DMS79 treated with DMSO at 0.1 percent for 48 hours (cell line): ENCODE measurements at places on chromosomes 4 and X.

DNA sequence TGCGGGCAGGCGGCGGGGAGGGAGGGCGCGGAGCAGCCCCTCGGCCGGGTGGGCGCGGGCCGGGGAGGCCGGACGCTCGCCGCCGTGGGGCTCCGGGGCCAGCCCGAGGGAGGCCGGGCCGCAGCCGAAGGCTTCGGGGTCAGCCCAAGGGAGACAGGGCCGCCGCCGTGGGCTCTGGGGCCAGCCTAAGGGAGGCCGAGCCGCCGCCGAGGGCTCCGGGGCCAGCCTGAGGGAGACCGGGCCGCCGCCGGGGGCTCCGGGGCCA, 251 bp downstream of the KIAA0232 start:
- no peak for DNase-seq

- no peak for DNase-seq
Observed at GRCh38 chr4:22504922-22505321, 10.9 kb downstream of the ADGRA3 start.

DNA sequence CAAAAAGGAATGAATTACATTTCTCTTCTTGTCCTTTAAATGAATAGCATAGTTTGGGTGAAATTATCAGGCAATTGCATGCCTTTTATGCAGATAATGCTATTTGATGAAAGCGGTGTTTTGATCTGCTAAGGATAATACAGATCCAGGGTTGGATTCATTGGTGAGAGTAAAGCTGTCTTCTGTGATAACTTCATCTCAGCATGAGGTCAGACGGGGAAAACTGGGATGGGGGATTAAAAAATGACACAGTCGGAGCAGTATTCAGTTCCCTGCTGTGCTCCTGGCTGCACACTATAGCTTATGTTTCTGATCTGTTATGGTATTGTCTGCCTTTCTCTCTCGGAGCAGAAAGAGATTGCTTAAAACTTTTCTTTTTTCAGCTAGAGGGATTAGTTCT, 105.9 kb upstream of the TENM3 start:
- no peak for DNase-seq

GRCh38 chrX:41703574-41704029, 14.8 kb downstream of the GPR34 start:
- no peak for DNase-seq

GRCh38 chr4:89171176-89171805, 60.0 kb downstream of the TIGD2 start:
- peak; percentile 97 for DNase-seq

DNA sequence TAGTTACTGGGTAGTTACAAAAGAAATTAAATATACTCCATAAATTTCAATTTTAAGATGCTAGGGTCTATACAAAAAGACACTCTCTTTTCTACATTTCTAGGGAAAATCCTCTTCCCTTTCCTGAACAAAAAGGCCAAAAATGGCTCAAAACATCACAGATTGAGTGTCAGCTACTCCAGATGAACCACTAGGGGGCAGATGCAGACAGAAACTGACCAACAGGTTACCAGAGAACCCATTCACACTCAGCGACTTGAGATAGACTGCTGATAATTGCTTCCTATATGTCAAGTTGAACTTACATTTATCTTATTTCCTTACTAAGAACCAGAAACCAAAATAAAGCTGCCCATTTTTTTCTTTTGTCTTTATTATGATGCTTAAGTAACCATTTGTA, 83.4 kb upstream of the MID1IP1 start:
- DNase-seq = no peak

GRCh38 chrX:8341814-8342590, 122.6 kb upstream of the VCX3B start:
- DNase-seq = no peak

DNA sequence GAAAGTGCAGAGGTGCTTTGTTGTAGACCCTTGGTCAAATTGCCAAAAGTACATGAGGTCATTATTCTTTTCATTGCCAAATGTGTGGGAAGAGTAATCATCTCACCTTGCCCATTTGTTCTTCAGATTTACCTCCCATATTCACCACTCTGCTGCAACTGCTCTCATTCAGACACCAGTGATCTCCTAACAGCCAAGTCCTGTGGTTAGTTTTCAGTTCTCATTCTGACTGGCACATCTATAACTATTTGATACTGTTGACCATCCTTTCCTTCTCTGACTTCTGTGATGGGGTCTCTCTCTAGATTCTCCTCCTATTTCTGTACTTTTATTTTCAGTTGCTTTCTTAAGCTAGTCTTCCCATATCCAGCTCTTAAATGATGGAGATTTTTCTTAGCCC, 39.8 kb downstream of the GRIA3 start:
- no peak for DNase-seq

- no peak for DNase-seq
Observed at GRCh38 chr4:42633605-42634388, 23.1 kb downstream of the ATP8A1 start.

DNA sequence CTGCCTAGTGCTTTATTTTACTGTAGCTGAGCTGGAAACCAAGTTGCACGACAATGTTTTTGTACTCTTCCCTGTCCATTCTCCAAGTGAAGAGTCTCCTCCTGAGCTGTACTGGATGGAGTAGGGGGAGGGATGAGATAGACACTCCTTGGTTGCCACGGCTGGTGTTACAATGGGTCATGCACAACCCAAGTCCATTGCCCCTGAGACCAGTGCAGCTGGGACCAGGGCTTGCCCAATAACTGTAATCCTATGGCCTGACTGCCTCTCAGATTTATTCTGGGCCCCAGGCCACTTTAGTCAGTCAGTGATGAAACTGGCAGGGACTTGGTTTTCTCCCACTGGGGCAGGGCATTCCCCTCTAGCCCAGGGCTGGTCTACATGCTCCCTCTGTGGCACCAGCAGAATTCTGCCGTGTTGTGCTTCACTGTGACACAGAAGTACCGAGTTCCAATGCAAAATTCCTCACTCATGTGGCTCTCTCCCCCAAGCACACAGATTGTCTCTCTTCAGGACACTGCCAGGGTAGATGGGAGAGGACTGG, 203.3 kb upstream of the PCDH18 start:
- DNase-seq = no peak
